Spinal cord (tissue), 10 donors: ENCODE measurements at places on chromosomes 2 and 18. TPM values are rescaled to one million over a fixed set of nuclear protein-coding genes. Genes with fewer than 3 reads are reported as not detected.

The LIMS3 gene
- total RNA-seq: 6.9 TPM

The CSRNP3 gene
- total RNA-seq: 32.7 TPM

The RUFY4 gene
- total RNA-seq: 0.06 TPM

DNA sequence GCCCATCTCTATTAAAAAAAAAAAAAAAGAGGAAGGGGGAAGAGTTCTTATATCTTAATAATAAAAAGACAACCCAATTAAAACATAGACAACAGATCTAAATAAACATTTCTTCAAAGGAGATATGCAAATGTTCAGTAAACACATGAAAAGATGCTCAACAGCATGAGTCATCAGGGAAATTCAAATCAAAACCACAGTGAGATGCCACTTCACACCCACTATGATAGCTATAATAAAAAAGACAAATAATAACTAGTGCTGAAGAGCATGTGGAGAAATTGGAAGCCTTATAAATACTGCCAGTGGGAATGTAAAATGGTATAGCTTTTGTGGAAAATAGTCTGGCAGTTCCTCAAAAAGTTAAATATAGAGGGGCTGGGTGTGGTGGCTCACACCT, 61.5 kb upstream of the CYP20A1 start:
- no peak overlapping the region for H3K4me3 ChIP-seq
- H3K27me3 ChIP-seq: no peaks in the 10 kb centered on the region
- no peak for DNase-seq
- no peak overlapping the region for H3K27ac ChIP-seq

- no peaks in the 10 kb centered on the region for H3K36me3 ChIP-seq
- H3K27me3 ChIP-seq: no peaks in the 10 kb centered on the region
- H3K27ac ChIP-seq: no peak overlapping the region
- DNase-seq: no peak
- H3K4me1 ChIP-seq: no peaks in the 10 kb centered on the region
- no peak overlapping the region for H3K4me3 ChIP-seq
Observed at GRCh38 chr2:8152392-8153257, 529.2 kb upstream of the ID2 start.

GRCh38 chr2:47487498-47487875, 84.5 kb downstream of the MSH2 start:
- H3K36me3 ChIP-seq: no peaks in the 10 kb centered on the region
- no peak for DNase-seq
- no peaks in the 10 kb centered on the region for H3K27me3 ChIP-seq
- H3K27ac ChIP-seq: no peak overlapping the region
- no peak overlapping the region for H3K4me3 ChIP-seq

DNA sequence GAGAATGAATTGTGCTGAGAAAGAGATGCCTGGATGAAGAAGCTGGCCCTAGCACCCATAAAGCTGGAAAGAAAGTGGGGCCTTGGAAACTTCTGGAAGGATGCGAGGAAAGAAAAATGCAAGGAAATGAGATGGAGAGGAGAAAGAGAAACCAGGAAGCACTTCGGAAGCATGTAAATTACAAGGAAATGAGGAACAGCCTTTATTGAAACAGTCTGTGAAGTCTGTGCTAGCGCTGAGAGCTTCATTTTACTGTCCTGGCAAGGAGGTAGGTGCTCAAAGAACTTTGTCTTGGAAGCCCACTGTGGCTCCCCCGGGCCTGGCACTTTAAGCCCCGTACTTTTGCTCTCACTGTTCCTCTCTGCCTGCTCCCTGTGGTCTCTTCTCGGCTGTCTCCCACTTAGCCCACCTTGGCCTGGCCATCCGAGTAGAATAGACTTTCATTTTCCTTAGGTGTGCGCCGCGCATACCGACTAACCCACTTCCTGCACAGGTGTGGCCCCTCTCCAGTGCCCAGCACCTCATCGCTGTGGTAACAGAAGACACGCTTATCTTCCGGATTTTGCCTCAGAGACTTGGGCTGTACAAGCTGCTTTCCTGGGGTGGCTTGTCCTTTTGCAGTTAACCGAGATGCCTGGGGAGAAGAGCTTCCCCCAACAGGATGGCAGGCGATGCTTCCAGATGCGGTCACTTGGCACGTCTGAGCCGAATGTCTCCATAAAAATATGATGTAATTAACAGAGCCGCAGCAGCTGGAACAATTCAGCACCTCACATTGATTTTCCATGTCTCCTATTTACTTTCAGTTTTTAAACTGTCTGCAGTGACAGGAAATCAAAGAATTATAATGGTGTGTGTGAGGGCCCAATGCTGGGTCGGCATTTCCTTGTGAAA, 199.6 kb downstream of the HRH4 start:
- no peak overlapping the region for H3K4me3 ChIP-seq
- H3K27me3 ChIP-seq: no peaks in the 10 kb centered on the region

DNA sequence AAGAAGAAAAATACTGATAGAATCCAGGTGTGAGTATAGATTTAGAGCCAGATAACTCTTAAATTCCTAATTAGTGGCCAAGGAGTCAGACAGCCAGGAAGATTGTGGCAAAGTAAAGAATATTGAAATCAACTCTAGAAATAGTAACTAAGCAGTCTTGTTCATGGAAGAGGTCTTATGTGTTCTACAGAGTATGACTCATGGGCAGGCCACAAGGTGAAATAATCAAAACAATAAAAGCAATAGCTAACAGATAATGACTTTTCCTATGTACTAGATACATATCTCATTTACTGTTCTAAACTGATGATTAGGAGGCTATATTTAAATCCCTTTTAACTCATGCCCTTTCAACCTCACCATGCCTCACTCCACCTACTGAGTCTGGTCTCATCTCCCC, 227.4 kb upstream of the COL3A1 start:
- H3K36me3 ChIP-seq: no peaks in the 10 kb centered on the region
- H3K4me1 ChIP-seq: no peaks in the 10 kb centered on the region
- no peak overlapping the region for H3K27ac ChIP-seq

GRCh38 chr2:104434318-104434792, 419.6 kb upstream of the POU3F3 start:
- peak overlapping the region; percentile 26 for H3K27ac ChIP-seq
- H3K4me3 ChIP-seq: peak overlapping the region; percentile 34
- H3K27me3 ChIP-seq: no peaks in the 10 kb centered on the region

DNA sequence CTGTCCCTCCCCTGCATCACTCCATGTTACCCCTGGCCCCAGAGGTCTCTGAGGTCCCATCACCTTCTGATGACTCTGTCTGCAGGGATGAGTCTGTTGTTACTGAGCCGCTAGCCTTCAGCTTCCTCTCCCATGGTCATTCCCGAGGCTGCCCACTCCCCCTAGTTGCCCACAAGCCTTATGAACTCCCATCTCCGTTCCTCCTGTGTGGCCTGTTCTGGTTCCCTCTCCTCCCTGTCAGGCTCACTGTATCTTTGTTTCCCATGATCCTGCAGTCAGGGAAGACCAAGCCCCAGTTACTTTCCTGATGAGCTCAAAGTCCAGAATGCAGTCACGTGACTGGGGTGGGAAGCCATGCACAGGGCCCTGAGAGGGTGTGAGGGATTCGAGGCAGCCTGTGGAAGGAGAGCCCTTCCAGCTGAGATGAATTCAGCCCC, 39.5 kb downstream of the INPP4A start:
- no peak for DNase-seq
- H3K27me3 ChIP-seq: no peaks in the 10 kb centered on the region
- no peak overlapping the region for H3K4me3 ChIP-seq
- peaks cover 37% of the 10 kb centered on the region for H3K4me1 ChIP-seq

- H3K4me3 ChIP-seq: no peak overlapping the region
- DNase-seq: no peak
- no peaks in the 10 kb centered on the region for H3K27me3 ChIP-seq
Observed at GRCh38 chr2:128298846-128299507, 19.7 kb downstream of the HS6ST1 start.

DNA sequence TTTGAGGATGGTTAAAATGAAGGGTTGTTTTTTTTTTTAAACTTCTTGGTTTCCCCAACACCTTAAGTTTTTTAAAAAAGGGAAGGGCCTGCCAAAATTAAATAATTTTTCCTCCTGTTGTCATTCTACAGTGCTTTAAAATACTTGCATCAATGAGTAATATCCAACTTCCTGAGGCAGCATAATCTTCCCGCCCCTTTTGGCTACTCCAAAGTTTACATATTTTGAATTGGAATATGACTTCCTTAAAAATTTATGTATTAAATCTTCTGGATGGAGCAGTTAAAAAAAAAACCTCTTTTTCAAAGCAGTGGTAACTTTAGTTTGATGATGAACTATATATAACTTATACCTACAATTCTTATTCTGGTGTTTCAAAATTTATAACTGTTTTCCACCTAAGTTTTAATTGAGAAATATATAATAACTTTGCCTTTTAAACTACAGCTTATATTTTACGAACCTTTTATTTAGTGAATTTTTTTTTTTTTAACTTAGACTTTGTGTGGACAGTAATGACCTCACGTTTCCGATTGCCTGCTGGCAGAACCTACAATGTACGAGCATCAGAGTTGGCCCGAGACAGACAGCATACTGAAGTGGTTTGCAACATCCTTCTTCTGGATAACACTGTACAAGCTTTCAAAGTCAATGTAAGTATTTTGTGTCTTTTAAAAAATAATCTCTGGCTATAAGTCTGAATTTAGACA, 49.8 kb downstream of the PTPN4 start:
- no peaks in the 10 kb centered on the region for H3K36me3 ChIP-seq
- no peaks in the 10 kb centered on the region for H3K27me3 ChIP-seq
- H3K4me1 ChIP-seq: no peaks in the 10 kb centered on the region
- no peak overlapping the region for H3K27ac ChIP-seq
- no peak overlapping the region for H3K4me3 ChIP-seq
- no peak for DNase-seq

The TSPYL6 gene
- 0.30 TPM for total RNA-seq

GRCh38 chr2:57417007-57417406, 629.6 kb upstream of the VRK2 start:
- no peak overlapping the region for H3K27ac ChIP-seq
- H3K36me3 ChIP-seq: no peaks in the 10 kb centered on the region
- no peaks in the 10 kb centered on the region for H3K4me1 ChIP-seq
- H3K4me3 ChIP-seq: no peak overlapping the region

DNA sequence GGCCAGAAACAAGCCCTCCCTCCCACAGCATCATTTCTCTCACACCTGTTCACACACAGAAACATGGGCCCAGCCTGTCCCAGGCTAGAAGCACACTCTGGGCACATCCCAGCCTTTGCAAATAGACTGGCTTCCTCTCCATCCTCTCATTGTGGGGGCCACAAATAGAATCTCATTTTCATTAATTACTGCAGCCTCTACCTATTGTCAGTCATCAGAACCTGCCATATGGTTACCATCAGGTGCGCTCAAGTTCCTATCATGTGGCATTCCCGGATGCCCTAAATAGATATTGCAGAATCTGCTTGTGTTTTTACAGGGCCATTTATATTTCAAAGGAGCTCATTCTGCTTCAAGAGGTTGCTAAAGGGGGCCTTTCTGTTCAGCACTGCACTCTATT, 460.7 kb downstream of the BCL11A start:
- H3K27ac ChIP-seq: no peak overlapping the region
- no peaks in the 10 kb centered on the region for H3K4me1 ChIP-seq
- H3K36me3 ChIP-seq: no peaks in the 10 kb centered on the region
- H3K27me3 ChIP-seq: no peaks in the 10 kb centered on the region
- no peak overlapping the region for H3K4me3 ChIP-seq
- DNase-seq: no peak

- H3K27ac ChIP-seq: peak overlapping the region; percentile 100
- no peak for DNase-seq
- no peaks in the 10 kb centered on the region for H3K4me1 ChIP-seq
- no peaks in the 10 kb centered on the region for H3K27me3 ChIP-seq
- no peaks in the 10 kb centered on the region for H3K36me3 ChIP-seq
Observed at GRCh38 chr2:47177043-47177565, 22.0 kb upstream of the STPG4 start.

The ST8SIA3 gene
- total RNA-seq: 8.9 TPM

GRCh38 chr18:50508228-50508627, 51.7 kb upstream of the MAPK4 start:
- H3K27ac ChIP-seq: no peak overlapping the region
- H3K27me3 ChIP-seq: no peaks in the 10 kb centered on the region
- no peak for DNase-seq
- H3K36me3 ChIP-seq: no peaks in the 10 kb centered on the region

- no peak overlapping the region for H3K27ac ChIP-seq
- DNase-seq: no peak
- no peaks in the 10 kb centered on the region for H3K36me3 ChIP-seq
Observed at GRCh38 chr18:49626842-49627467, 65.1 kb downstream of the LIPG start.

The TTC21B gene
- total RNA-seq: 32.7 TPM

The CHPF gene
- total RNA-seq: 61.2 TPM

- H3K4me1 ChIP-seq: peaks cover 2% of the 10 kb centered on the region
- H3K4me3 ChIP-seq: peak overlapping the region; percentile 95
- no peaks in the 10 kb centered on the region for H3K27me3 ChIP-seq
- no peak for DNase-seq
Observed at GRCh38 chr2:68251855-68252399, 405 bp downstream of the PPP3R1 start.

DNA sequence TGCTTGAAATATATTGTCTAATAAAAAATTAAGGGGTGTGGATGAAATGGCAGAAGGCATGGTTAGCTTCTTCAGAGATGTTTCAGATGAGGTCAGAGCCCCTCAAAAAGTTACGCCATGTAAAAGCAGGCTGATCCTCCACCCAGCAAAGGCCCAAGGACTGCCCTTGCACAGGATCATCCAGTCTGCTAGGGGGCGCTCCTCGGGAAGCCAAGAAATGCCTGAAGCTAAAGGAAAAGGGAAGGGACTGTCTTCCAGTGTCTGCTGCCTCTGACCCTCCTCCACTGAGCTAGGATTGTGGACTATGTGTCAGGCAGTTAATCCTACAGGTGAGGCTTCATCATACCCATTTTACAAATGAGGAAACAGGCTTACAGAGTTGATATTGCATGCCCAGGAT, 33.8 kb upstream of the TEX51 start:
- no peaks in the 10 kb centered on the region for H3K36me3 ChIP-seq
- H3K4me1 ChIP-seq: no peaks in the 10 kb centered on the region
- DNase-seq: no peak
- no peak overlapping the region for H3K27ac ChIP-seq
- H3K27me3 ChIP-seq: no peaks in the 10 kb centered on the region

DNA sequence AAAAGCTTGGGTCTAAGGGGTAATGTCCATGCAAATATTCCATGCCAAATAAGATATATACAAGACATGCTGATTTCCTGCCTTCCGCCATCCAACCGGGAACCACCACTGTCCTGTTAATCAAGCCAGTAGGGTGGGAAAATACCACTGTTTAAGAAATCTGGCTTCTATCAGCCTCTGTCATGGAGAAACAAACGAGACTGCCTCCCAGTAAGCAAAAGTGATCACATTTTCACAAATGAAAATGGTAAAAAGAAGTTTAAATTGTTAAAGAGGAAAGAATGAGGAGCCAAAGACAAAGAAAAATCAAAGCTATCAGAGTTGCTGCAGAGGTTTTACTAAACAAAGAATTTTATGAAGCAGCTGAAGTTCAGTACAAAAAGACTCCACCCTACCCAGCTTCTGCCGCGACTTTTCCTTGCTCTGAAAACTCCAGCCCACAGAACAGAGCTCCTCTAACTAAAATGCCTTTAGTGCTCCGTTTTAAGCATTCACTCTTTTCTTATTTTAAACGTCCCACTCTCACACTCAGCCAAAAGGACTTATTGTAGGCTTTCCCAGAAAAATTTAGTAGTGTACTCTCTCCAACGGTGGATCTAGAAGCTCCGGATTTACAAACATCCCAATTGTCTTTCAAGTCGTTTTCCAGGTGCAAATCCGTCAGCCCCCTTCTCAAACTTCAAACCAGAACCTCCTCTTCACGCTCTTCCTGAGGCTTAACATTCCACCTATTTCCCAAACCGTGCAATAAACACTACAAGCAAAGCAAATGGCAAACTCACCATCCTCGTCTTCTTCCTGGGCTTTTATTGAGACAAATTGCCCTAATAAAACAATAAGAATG, 613 bp downstream of the COL5A2 start:
- H3K36me3 ChIP-seq: no peaks in the 10 kb centered on the region
- no peak for DNase-seq
- H3K4me3 ChIP-seq: peak overlapping the region; percentile 50
- H3K27ac ChIP-seq: peak overlapping the region; percentile 92
- H3K27me3 ChIP-seq: no peaks in the 10 kb centered on the region
- H3K4me1 ChIP-seq: no peaks in the 10 kb centered on the region
